Fibroblast of skin of left quadriceps (primary cell): ENCODE measurements at places on chromosomes 1 and 21.

GRCh38 chr1:160063176-160063575 is 6.8 kb downstream of the KCNJ10 start:
- no peak for DNase-seq

- DNase-seq = peak; percentile 91
Measured at GRCh38 chr1:22886211-22886610, 86.5 kb downstream of the LACTBL1 start.

DNA sequence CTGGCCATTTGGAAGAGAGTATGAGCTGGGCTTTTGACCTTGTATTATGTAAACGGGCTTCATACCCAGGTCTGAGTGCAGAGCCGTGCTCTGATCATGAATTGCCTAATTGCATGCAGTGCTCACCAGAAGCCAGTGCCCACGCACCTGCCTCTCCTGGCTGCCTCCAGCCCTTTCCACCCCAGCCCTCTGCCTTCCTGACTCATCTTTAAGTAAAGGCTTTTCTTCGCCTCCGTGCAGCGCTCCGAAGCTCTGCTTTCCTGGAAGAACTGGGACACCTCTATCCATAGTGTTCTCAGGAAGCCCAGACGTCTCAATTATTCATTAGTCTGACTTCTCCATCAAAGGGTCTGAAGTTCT is 413.7 kb downstream of the PTPRU start:
- DNase-seq = no peak

DNA sequence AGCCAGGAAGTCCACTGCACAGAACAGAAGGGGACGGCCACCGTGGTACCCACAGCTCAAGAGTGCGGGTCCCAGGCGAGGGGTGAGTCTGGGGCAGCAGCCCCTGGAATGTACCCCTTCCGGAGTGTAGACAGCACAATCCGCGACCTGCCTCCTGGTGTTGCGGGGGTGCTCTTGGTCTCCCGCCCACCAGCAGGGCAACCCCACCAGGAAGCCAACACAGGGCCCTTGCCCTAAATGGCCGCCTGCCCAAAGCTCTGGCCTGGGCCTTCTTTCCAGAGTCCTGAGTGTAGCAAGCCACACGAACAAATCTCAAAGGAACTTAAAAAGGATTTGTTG is 1.1 kb upstream of the SLC19A1 start:
- DNase-seq = no peak

DNA sequence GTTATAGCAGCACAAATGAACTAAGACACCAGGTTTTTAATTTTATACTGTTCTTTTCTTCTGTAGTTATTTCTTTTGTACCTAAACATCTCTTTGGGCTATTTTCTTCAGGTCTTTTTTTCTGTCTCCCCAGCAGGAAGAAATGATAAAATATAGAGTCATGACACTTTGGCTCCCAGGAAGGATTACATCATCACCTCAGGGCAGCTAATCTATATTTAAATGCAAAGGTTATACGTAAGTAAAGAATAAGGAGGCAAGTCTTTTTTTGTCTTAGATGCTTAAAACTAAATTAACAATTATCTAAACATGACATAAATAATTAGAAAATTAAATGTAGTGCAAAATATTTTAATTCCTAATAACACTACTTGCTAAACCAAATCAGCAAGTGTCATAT is 57.0 kb downstream of the WARS2 start:
- DNase-seq = no peak

GRCh38 chr21:42290505-42290904 is 24.7 kb downstream of the TFF3 start:
- DNase-seq = no peak
